ENCODE measurements at places on chromosomes 2 and 18. TPM values are rescaled to one million over a fixed set of nuclear protein-coding genes. Genes with fewer than 3 reads are reported as not detected.

Gene FKBP1B
- 3.3 TPM for total RNA-seq

Gene CNNM3
- 8.8 TPM for total RNA-seq

Gene ATP9B
- 29.3 TPM for total RNA-seq

Gene SULT1C2
- 1.2 TPM for total RNA-seq

Gene BUB1
- 7.1 TPM for total RNA-seq

Gene BOK
- total RNA-seq: 41.3 TPM

Gene REG1B
- total RNA-seq: not detected

Gene HOXD1
- total RNA-seq: not detected

DNA sequence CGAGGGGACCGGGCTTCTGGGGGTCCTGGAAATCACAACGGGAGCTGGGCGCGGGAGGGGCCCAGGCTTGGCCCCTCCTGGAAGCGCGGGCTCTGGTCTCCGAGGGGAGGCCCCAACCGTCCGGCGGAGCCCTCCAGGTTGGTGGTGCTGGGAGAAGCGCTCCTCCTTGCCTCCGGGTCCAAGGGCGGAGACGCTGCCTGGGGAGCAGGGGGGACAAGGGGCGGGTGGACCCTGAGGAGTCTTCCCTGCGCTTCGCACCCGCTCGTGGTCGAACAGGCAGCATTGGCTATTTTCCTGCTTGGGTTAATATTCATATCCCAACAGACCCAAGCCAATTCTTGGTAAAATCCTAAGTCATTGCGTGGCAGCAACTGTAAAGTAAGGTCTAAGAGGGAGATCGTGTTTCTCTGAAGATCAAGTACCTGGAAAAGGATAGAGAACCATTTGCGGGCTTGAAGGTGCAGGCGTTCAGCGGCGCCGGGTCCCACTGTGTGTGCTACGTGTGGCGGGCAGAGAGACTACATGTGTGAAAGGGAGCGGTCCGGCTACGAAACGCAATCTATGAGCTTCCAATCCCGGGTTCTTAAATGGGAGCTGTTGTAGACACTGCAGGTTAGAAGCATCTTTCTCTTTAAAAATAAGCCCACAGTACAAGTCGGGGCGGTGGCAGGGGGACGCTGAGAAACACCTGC, 805 bp downstream of the CIDEA start:
- H3K4me1 ChIP-seq: peaks cover 6% of the 10 kb centered on the region
- H3K27me3 ChIP-seq: peaks cover 54% of the 10 kb centered on the region
- DNase-seq: no peak
- no peak overlapping the region for H3K4me3 ChIP-seq

DNA sequence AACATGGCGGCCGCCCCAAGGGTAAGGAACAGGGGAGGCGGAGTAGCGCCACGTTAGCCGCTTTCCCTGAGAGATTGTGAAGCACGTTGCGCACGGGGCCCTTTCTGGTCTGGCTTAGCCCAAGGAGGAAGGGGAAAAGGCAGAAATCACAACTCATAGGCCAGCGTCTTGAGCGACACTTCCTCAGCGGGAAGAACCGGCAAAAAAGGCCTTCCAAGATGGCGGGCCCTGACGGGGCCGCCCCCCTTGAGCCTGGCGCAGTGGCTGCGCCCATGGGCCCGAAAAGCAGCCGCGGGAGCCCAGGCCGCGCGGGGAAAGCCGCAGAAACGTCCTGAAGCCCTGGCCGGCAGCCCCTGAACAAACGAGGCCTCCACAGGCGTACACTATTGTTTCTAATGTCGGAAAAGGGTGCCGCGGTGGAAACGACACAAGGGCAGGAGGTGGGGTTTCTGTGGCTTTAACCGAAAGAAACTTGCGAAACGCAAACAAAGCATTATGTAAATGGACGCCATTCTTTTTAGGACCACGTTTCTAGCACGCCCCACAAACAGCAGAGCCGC, 919 bp upstream of the PCBP1 start:
- peaks cover 31% of the 10 kb centered on the region for H3K36me3 ChIP-seq
- H3K27ac ChIP-seq: peak overlapping the region; percentile 100
- DNase-seq: peak; percentile 91
- H3K4me1 ChIP-seq: peaks cover 38% of the 10 kb centered on the region

GRCh38 chr2:186503827-186504606, 18.0 kb downstream of the ZC3H15 start:
- no peak overlapping the region for H3K4me3 ChIP-seq
- H3K4me1 ChIP-seq: no peaks in the 10 kb centered on the region
- H3K27me3 ChIP-seq: no peaks in the 10 kb centered on the region
- peaks cover 66% of the 10 kb centered on the region for H3K36me3 ChIP-seq
- H3K27ac ChIP-seq: no peak overlapping the region

DNA sequence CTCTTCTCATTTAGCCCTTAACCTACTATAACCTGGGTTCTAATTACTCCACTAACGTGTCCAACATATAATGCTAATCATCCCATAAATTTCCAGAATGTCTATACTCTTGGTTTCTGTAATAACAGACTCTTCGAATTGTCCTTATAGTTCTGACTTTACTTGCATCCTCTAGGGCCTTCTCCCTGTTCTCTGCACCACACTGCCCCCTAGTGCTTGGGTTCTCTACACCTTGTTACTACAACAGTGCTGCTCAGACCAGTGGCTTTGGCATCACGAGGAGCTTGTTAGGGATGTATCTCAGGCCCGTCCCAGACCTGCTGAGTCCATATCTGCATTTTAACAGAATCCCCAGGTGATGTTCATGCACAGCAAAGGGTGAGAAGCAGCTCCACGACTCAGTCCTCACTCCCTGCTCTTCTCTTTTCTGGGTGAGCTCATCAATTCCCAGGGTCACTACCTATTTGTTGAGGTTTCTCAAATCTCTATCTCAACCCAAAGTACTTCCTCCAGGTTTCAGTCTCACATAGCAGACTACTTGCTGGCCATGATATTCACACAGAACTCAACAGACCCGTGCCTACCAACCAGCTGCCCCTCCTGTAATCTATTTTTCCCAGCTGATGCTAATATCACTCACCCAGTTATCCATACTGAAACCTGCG, 14.5 kb upstream of the DDX1 start:
- no peaks in the 10 kb centered on the region for H3K36me3 ChIP-seq
- H3K4me1 ChIP-seq: peaks cover 3% of the 10 kb centered on the region
- DNase-seq: peak; percentile 71
- no peak overlapping the region for H3K4me3 ChIP-seq
- no peaks in the 10 kb centered on the region for H3K27me3 ChIP-seq

- peaks cover 5% of the 10 kb centered on the region for H3K36me3 ChIP-seq
- peaks cover 21% of the 10 kb centered on the region for H3K4me1 ChIP-seq
- H3K27me3 ChIP-seq: no peaks in the 10 kb centered on the region
- DNase-seq: peak; percentile 74
These were observed 55.2 kb downstream of the CCDC88A start for GRCh38 chr2:55364189-55365055.

GRCh38 chr2:41626936-41627335, 420.9 kb upstream of the PKDCC start:
- H3K27ac ChIP-seq: no peak overlapping the region
- no peaks in the 10 kb centered on the region for H3K36me3 ChIP-seq
- H3K27me3 ChIP-seq: no peaks in the 10 kb centered on the region

GRCh38 chr2:3483227-3483985, 35.9 kb downstream of the ADI1 start:
- H3K36me3 ChIP-seq: peaks cover 11% of the 10 kb centered on the region
- H3K4me1 ChIP-seq: no peaks in the 10 kb centered on the region
- H3K4me3 ChIP-seq: no peak overlapping the region
- DNase-seq: peak; percentile 70

DNA sequence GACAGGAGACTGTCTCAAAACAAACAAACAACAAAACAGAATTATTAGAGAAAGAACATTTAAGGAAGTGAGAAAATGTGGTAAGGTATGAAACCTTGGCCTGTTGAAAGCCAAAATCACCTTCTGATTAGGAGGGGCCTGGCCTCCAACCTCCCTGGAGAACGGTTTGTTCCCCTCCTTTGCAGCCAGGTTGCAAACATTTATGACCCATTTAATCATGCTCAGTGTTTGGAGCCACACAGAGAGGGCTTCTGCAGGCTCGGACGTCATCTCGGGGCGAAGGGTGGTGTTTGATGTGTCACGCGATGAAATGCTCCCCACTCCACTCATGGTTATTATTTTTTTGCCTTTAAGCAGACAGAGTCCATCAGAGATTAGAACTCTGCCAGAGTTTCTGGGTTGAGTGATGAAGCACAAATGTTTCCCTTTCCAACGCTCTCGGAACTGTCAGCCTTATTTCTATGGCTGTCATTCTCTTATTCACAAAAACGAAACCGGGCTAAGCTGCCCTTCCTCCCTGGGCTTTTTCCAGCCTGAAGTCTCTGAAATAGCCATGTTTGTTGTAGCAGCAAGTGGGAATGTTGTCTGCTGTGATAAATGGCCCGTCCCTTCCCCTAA, 33.6 kb upstream of the ROCK2 start:
- no peak for DNase-seq
- H3K4me1 ChIP-seq: peaks cover 34% of the 10 kb centered on the region
- no peaks in the 10 kb centered on the region for H3K27me3 ChIP-seq

DNA sequence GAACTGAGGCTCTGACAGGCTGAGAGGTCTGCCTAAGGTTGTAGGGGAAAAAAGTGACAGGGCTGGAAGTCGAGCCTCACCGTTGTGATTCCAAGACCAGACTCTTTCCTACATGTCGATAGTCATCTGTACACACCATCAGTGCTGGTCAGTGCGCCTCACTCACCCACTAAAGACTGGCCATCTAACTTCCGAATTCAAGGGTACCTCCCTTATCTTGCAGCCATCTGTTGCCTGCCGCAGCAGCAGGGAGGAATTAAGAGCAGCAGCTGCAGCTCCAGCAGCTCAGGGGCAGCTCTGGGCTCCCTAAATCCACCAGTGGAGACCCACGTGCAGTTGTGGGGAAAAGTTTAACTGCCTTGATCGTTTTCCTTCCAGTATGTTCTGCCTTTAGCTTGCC, 32.6 kb upstream of the GPR39 start:
- no peaks in the 10 kb centered on the region for H3K36me3 ChIP-seq
- no peak overlapping the region for H3K27ac ChIP-seq
- H3K4me3 ChIP-seq: no peak overlapping the region
- DNase-seq: no peak
- H3K27me3 ChIP-seq: no peaks in the 10 kb centered on the region

- H3K4me3 ChIP-seq: no peak overlapping the region
- H3K27me3 ChIP-seq: peaks cover 29% of the 10 kb centered on the region
- DNase-seq: no peak
These were observed 25.1 kb downstream of the MAL start for GRCh38 chr2:95050385-95051300.

DNA sequence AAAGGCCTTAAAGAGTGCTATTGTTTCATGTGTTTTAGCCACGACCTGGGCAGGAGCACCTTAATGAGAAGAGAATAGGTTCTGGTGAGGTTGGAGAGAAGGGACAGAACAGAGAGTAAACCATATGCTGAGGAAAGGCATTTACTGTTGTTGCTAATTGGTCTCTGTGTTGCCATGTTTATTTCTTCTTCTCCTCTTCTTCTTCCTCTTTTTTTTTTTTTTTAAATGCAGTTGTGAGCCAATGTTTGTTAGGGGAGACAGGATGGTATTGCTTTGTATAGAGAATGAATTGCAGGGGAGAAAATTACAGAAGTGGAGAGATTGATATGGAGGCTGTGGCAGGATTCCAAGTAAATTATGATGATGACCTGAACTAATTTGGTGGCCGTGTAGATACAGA, 2.6 kb downstream of the SCN9A start:
- H3K27me3 ChIP-seq: no peaks in the 10 kb centered on the region
- no peak overlapping the region for H3K4me3 ChIP-seq
- peaks cover 17% of the 10 kb centered on the region for H3K4me1 ChIP-seq
- no peaks in the 10 kb centered on the region for H3K36me3 ChIP-seq

DNA sequence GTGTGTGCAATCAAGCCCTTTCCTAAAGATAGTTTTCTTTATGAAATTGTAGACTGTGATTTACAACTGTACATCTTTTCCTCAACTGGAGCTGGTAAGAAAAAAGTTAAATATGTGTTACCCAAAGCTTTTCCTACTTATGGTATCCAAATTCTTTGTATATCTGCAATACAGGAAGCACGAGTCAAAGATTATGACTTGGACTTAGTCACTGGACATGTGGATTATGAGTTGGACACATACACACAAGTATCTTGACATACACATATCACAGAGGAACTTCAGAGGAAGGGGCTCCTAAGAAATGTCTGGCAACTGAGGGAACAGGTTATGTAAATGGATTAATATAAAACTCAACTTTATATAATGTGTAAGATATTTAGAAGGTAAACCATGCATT, 35.2 kb downstream of the PRELID3A start:
- H3K4me1 ChIP-seq: peaks cover 5% of the 10 kb centered on the region
- H3K36me3 ChIP-seq: peaks cover 25% of the 10 kb centered on the region
- DNase-seq: no peak
- H3K4me3 ChIP-seq: no peak overlapping the region

GRCh38 chr2:152051436-152051835, 47.4 kb downstream of the CACNB4 start:
- H3K36me3 ChIP-seq: no peaks in the 10 kb centered on the region
- H3K27ac ChIP-seq: no peak overlapping the region
- no peak overlapping the region for H3K4me3 ChIP-seq

DNA sequence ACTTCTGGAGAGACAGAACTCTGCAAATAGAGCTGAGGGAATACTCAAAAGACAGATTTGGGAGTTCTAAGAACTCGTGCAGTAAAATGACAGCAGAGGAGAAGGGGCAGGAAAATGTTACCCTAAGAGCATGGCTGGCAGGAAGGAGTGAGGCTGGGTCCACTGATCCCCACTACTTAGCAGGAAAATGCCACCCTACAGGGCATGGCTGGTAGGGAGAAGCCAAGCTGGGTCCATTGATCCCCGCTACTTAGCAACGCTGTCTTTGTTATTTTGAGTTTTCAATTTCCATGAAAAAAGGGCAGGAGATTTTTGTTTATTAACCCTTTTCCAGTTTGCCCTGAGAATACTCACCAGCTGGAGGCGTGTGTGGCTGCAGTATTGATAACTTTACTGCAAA, 100.3 kb upstream of the TMEM200C start:
- no peak overlapping the region for H3K4me3 ChIP-seq
- DNase-seq: no peak
- no peaks in the 10 kb centered on the region for H3K4me1 ChIP-seq
- H3K27me3 ChIP-seq: no peaks in the 10 kb centered on the region
- no peak overlapping the region for H3K27ac ChIP-seq

DNA sequence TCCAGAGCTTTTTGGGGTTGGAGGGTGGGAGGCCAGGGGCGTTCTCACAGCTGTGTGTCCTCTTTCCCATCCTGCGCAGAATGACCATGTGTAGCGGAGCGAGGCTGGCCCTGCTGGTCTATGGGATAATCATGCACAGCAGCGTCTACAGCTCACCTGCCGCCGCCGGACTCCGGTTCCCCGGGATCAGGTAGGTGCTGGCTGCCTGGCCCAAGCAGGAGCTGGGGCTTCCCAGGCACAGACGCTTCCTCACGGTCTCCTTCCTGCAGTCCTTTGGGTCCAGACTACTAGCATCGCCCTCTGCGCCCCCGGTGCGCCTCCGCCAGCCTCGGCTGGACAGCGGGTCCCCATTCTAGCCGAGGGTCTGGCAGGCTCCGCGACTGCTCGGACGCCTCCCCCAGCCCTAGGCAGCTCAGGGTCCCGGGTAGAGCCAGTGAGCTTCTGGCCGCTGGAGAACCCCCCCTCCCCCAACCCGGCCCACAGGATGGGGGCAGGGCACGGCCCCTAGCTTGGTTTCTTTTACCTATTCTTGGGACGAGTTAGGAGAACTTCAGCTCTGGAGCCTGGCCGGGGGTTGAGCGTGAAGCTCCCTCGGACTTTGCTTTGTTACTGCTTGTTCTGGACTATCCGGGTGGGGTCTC, 756 bp downstream of the ADCYAP1 start:
- H3K27ac ChIP-seq: no peak overlapping the region
- H3K4me3 ChIP-seq: no peak overlapping the region
- peaks cover 77% of the 10 kb centered on the region for H3K27me3 ChIP-seq
- H3K4me1 ChIP-seq: no peaks in the 10 kb centered on the region
- no peaks in the 10 kb centered on the region for H3K36me3 ChIP-seq
- peak; percentile 49 for DNase-seq

GRCh38 chr2:2687745-2688144, 356.7 kb upstream of the MYT1L start:
- no peaks in the 10 kb centered on the region for H3K4me1 ChIP-seq
- no peak overlapping the region for H3K27ac ChIP-seq
- no peaks in the 10 kb centered on the region for H3K36me3 ChIP-seq
- no peak for DNase-seq
